Activated CD8-positive, alpha-beta memory T cell treated with anti-CD3 and anti-CD28 coated beads, Interleukin-2, amount 50 U/mL, for 4 hours (primary cell): ENCODE measurements at places on chromosomes 4 and X.

GRCh38 chrX:154779261-154779660 is 16.6 kb downstream of the DKC1 start:
- no peak for DNase-seq

GRCh38 chr4:152640058-152640921 is 39.5 kb downstream of the TMEM154 start:
- DNase-seq: no peak

DNA sequence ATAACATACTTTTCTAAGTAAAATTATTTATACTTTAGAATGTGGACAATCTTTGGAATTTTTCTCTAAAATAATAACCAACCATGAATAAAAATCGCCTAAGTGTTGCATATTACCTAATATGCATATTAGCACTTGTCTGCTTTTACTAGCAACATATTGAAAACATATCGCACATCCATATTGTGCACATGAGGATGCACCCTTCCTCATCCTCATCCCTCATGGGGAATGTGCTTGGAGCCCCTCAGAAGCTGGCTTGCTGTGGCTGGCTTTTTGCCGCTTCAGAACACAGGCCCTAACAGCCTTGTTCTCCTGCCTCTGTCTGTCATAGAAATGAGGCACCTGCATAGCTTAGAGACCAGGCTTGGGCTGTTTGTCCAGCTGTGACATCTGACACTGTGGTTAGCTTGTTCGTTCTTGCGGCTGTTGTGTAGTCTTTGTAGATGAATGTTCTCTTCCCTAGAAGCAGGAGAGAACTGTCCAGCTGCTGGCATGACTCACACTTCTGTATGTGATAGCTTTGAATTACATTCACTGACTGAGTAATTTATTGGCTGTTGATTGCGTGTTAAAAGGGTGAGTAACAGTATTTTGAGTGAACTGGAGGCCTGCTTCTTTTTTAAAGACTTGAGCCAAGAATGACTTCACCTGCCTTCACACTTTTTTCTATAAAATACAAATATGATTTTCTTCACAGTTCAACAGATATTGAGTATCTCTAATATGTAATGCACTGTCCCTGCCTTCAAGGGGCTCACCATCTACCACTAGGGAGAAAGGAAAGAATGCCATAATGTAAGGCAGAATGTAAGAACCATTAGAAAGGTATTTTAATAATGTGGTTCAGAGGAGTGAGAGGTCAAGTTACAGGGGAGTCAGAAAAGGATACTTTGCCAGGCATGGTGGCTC is 81.9 kb downstream of the HMGB2 start:
- no peak for DNase-seq

GRCh38 chr4:10036807-10037342 is 15.6 kb upstream of the SLC2A9 start:
- DNase-seq: no peak

DNA sequence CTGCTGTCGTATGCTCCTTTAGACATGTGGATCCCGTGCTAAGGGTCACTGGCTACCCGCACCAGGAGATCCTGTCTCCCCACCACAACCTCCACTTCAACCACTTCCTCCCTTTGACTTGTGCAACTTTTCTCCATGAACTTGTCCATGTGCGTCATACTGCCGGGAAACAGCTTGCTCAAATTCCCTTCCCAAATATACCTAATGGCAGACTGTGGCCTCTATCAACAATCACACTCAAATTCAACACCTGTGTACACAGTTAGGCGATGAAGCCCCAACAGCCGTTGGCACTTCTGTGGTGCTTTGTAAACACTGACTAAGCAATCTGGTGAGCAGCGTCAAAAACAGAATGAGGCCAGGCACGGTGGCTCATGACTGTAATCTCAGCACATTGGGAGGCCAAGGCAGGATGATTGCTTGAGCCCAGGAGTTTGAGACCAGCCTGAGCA is 49.5 kb downstream of the CD99L2 start:
- no peak for DNase-seq

DNA sequence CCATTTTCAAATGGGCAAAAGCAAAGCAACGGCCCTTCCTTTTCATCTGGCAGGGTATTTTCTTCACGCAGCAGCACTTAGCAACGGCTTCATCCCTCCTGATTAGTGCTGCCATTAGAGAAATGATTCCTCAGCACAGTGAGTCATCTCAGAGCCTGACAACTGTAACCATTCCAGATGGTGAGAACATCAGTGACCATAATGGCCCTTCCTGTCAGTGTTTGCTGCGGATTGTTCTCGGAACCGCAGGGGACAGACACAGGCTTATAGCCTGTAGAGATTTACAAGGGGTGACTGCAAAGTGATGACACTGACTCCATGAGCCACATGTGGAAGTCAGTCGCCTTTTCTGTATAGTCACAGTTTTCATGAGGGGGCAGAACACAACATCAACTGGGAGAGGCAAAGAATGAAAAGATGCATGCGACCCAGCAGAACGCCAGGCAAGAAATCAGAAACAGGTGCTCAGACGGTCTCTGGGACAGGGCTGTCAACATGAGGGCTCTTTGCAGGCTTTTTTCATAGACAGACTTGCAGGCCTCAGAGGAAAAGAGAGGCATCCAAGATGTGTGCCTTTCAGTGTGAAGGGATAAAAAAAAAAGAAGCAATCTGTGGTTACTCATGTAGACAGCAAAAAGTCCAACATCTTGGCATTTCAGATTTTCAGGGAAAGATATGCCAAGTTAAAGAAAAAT is 69.9 kb upstream of the FBXW7 start:
- no peak for DNase-seq

- DNase-seq: no peak
These were observed 43.4 kb downstream of the HTRA3 start for GRCh38 chr4:8312976-8313375.

GRCh38 chrX:135973025-135973547 is 702 bp downstream of the MMGT1 start:
- DNase-seq: no peak

- DNase-seq: no peak
These were observed 71.2 kb upstream of the SHISA3 start for GRCh38 chr4:42326040-42326439.

- DNase-seq: no peak
These were observed 44.6 kb upstream of the LNX1 start for GRCh38 chr4:53635697-53636483.
